Kidney tubule cell (primary cell): ENCODE measurements at places on chromosomes 1 and 21.
A peak's percentile ranks its signal among the peaks of the same experiment; 100 is the strongest.

DNA sequence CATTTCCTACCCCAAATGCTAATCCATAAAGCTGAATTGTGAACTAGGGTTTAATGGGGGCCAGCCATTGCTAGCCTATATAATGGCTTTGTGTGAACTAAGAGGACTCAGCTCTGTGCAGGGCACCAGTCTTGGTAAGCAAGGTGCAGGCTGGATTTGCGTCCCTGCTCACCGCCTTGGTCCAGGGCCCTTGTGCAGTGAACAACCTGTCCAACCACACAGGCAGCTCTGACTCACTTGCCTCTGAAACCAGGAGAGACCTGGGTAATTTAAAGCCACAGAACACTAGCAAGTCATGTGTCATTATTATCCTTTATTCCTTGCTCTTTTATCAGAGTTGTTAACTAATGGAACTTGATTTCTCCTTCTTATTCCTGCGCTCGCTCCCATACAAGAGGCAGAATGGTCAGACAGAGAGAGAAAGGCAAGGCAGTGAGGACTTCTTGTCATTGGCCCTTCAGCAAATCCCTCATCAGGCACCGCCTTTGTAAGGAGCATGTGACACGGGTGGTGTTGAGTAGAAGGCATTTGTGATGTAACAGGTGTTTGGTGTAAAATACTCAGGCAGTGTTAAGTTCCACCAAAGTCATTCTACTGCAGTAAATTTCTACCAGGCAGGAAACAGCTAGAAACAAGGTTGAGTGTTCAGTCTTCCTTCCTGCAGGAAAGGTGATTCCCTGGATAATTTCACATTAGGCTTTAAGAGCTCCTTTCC is 67.3 kb upstream of the OLIG2 start:
- peak; percentile 39 for DNase-seq

- no peak for DNase-seq
Measured at GRCh38 chr21:26406526-26406925, 166.6 kb downstream of the CYYR1 start.

DNA sequence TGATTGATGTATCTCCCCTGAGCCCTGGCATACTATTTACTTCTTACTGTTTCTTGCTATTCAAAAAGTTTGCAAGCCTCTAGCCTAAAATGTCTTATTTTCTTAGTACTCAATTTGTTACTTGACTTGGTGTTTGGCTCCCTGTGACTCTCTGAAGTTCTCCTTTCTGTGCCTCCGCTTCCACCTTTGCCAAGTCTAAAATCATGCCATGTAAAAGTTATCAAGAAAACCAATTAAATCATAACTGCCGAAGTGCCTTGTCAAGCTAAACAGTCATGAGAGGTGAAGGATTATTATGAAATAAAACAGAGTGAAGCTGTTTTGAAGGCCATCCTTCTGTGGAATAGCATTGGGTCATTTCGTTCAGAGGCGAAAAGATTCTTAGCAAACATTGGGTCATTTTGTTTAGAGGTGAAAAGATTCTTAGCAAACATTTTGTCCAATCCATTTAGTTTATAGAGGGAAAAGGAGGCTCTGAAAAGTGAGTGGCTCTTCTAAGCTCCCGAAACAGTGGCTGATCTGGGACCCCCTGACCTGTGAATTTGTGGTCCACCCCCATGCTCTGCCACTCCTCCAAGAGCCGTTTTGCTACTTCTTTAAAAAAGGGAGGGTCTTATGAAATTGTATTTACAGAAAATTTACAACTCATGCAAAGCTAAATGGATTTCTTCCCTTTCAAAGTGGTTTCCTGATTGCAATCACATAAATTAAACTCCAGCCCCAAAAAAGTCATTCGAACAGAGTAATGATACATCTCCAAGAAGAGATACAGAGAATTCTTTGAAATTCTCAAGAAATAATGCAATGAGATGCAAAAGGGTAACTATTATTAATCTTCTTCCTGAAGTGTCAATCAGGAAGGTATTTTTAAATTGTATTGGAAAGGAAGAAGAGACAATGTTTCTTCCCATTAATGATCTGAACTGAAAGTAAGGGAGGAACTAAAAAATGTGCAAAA is 141.4 kb downstream of the RUNX1 start:
- DNase-seq = no peak

GRCh38 chr1:182107209-182107608 is 45.7 kb upstream of the ZNF648 start:
- peak; percentile 44 for DNase-seq

DNA sequence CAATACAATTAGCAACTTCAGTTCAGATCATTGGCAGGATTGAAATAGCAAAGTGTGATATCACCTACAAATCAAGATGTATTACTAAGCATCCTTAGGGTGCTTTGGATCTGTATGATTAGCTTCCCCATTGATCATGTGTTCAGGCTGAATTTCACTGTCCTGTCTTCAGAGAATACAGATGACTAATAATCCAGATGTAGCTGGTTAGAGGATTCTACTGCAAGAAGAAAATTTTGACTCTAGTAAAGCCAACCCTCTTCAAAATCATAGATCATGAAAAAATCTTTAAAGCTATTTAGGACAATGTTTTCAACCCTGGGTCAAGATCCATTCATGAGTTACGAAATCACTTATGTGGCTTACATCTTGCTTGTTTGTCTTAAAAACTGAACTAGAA is 184.4 kb downstream of the PTGER3 start:
- DNase-seq = no peak
